NCI-H1436 treated with DMSO at 0.1 percent for 48 hours (cell line): ENCODE measurements at places on chromosomes 1 and 21.

DNA sequence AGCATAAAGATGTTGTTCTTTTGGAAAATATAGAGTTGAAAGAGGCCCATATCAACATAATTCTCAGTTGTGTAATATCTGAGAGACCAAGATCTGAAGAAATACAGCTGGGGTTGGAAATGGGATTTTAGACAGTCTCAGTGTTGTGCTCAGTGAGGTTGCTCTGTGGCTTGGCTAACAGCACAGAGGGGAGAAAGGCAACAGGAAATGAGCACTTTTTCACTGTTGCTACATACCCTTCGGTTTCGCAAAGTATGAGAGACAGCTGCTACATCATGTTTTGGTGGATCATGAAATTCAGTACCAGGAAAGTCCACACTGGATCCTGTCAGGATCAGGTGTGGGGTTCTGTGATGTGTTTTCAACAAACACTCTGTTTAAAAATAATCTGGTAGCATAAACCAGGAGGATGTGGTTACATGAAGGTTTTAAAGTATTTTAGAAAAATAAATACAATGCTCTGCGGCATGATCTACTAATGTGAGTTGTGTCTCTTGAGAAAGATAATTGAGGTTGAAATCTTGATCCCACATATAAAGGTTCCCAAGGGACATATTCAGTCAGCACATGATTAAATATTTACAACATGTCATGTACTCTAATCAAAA is 7.0 kb upstream of the GPR88 start:
- DNase-seq, result no peak

- DNase-seq, result no peak
Measured at GRCh38 chr1:187847531-187847930, 1018.8 kb downstream of the PLA2G4A start.

DNA sequence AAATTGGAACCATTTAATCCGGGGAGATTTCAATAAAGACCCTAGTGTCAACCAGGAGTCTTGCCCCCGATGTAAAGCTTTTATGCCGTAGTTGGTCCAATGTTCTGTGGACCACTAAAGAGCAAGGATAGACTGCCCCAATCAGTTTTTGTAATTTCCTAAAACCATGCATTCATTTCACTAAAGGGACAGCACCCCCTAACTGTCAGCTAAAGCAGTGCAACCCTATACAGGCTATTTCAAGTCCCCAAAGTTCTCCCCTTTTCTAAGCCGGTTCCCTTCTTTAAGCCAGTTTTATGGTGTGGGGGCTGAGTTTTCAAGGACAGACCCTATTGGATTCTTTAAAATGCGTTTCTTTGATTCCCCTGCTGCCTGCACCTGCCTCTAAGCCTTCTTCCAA is 12.7 kb upstream of the PDPN start:
- no peak for DNase-seq

GRCh38 chr1:107116306-107116790 is 24.5 kb upstream of the NTNG1 start:
- no peak for DNase-seq

DNA sequence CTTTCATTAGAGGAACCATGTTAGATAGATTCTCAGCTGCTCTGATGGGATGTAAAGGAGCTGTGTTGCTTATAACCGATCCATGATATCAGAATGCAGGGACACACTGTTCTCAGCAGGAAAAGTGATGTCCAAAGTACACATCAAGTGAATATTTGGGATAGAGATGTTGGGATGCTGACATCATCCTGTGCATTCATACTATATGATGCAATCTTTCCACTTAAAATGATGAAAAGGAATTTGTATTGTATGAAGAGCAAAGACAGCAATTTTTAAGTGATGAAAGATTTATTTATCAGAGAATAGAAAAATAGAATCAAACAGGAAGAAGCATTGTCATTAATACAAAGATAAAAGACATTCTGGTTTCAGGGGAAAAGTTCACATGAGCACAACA is 110.1 kb downstream of the ERG start:
- no peak for DNase-seq

- DNase-seq, result no peak
Measured at GRCh38 chr1:1176931-1177330, 3.3 kb downstream of the TTLL10 start.

- DNase-seq, result no peak
Measured at GRCh38 chr1:48069662-48070395, 72.6 kb upstream of the TRABD2B start.

DNA sequence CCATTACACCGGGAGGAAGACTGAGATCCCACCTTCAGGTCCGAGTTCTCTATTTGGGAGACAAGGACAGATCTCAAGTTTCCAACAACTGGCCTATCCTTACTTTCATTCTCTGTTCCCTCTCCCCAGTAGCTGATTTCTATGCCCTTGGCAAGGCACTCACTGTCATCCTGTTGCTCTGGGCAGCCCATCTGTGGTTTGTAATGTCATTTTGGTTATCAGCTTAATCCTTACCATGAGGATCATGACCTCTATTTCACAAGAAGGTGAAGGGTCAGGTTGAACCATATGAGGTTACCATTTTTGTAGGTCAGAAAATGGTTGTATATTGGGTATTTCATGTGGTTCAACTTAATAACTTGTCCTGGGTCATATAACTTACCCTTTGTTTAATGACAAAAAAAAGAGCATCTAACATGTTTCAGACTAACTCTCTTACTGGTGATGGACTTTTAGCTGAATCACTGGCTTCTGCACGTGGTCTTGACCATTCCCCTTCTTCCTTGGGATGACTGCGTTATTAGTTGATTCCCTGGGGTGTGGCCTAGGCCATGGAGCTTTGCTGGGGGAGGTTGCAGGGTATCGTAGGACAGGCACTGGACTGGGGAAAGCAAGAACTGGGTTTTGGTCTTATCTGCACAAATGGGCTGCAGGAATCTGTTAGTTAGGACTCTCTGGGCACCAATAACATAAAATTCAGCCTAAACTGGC is 120.2 kb downstream of the ACTL8 start:
- no peak for DNase-seq

DNA sequence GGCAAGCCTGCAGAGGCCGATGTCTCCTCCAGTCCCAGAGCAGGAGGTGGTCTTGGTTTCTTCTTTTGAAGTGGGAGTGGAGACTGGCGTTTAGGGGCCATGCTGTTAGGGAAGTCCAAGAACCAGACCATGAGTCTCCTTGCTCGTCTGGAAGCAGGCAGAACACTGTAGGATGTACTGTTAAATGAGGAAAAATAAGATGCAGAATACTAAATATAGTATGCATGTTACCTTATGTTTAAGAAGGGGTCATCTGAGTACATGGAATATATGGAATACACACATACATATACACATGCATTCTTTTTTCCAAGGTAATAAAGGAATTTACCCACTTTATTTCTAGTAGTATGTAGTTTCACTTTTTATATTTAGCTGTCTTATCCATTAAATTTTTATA is at the start of gene SETSIP:
Gene SETSIP (minus strand): TSS at position 101 of the 400 bp plus-strand sequence. CDS start 0 bp downstream, at position 101.
- DNase-seq, result no peak

- no peak for DNase-seq
Measured at GRCh38 chr1:37468037-37468436, 6.3 kb upstream of the ZC3H12A start.

GRCh38 chr1:52345252-52345651 is 20.8 kb downstream of the CC2D1B start:
- no peak for DNase-seq

DNA sequence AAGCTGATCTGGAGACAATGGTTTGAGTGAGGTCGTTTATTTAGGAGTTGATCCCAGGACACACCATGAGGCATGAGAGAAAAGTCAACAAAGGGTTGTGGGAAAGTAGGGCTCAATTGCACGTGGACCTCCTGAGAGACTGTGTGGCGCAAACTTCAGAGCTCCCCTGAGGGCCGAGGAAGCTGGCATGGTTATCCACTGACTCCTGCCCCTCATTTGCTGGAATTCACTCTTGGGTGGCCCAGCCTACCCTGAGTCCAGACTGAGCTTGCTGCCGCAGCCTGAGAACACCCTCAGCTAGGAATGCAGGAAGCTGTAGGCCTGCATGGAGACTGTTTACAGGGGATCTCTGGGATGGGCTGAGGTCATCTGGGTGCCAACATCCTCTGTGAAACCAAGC is 301.0 kb downstream of the RWDD3 start:
- no peak for DNase-seq

GRCh38 chr1:222891578-222891977 is 76.7 kb downstream of the DISP1 start:
- DNase-seq, result no peak

DNA sequence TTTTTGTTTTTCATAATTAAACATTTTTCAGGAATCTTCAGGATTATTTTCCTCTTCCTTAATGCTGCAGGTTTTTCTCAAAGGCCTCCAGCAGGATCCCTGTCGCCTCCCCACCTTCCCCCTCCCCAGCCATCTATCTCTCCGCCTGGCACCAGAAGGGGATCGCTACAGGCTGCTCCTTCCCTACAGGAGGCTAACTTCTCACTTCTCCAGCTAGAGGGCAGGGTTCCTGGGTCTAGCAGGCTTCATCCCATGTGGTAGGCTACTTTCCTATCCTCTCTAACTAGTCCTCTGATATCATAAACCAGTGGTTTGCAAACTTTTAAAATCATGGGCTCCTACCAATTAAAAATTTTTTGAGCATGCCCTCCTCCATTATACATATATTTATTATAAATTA is 104.1 kb downstream of the KCNN3 start:
- no peak for DNase-seq

- no peak for DNase-seq
Measured at GRCh38 chr1:197307551-197307950, 39.5 kb downstream of the CRB1 start.

GRCh38 chr1:11654939-11655808 is 497 bp downstream of the FBXO44 start:
- no peak for DNase-seq

GRCh38 chr1:180376800-180377199 is 125.6 kb downstream of the ACBD6 start:
- no peak for DNase-seq

DNA sequence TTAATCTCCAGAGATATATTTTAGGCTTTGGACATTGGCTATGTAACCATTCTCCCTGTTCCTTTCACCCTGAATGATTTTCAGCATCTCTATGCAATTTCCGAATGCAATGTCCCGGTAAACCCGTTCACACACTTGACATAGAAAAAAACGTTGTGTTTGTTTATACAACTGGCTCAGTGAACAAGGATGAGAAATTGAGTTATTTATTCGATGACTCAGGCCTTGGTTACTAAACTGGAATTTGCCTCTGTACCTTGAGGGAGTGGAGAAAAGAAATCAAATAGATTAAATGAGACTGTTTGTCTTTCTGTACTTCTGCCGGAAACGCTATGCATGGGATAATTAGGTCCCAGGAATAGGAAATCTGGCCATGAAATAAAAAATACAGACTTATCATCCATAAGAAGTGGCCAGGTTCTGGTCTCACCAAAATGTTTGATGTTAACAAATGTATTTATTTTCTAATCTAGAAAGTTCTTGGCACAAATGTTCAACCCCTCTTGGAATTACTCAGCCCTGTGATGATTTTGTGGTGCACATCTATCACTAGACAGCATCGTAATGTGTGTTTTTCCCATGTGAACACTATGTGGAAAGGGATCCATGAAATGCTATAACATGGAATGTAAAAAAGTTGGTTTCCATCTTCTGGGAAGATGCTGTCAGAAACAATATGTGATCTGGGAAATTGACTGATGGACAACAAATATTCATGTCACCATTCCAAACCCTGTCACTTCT is 253.9 kb downstream of the DUSP10 start:
- no peak for DNase-seq

DNA sequence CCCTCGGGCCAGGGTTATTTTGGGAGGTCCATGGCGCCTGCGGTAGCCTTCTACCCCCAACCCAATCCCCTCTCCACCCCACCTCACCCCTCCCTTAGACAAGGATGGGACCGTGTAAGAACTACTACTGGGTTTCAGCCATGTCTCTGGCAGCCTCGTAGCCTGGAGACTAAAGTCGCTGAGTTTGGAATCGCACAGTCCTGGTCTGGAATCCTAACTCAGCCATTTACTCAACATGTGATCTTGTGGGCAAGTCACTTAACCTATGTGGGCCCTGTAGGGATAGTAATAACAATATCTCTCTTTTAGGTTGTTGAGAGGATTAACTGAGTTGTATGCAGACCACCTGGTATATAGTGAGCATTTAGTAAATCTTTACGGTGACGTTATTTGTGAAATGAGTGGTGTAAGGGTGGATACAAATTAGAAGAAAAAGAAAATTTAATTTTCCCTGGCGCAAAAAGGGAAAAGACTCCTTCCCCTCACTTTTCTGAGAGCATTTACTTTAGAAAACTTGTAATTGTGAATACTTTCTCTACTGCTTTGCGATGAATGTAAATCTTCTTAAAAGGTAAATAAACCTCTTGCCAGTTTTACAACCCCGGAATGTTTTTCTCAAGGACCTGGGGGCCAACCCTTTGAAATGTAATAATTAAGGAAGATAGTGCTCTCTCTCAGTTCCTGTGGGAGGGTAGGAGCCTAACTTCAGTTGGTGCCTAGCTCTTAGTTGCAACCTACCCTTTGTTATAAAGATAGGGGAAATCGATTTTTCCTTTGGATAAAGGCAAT is 615 bp upstream of the MRPS15 start:
- peak; percentile 38 for DNase-seq

DNA sequence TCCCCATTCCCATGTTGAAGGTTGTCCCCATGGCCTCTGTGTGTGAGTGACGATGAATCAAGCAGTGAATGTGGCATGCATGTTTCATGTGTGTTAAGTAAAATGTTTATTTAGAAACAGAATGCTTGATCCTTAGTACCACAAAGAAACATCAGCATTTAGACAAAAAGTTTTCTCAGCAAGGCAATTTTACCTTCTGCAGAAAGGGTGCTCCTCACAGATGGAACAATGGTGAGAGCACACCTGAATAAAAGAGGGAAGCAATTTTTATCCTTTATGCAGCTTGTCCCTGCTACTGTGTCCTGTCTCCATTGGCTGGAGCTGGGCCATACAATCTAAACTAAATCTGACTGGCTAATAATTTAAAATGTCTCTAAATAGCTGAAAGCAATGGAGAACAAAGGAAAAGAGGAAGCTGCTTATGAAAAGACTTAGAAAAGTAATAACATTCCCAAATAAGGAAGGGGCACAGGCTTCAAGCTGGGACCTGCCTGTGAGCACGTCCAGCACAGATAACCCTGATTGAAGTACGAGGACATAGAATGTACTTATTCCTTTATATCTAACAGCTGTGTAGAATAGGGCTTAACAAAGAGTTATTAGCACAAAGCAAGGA is 8.4 kb upstream of the SMYD3 start:
- DNase-seq, result no peak

- no peak for DNase-seq
Measured at GRCh38 chr1:81509594-81509993, 291.1 kb upstream of the ADGRL2 start.

GRCh38 chr1:220876511-220877376 is 2.5 kb upstream of the HLX start:
- no peak for DNase-seq

DNA sequence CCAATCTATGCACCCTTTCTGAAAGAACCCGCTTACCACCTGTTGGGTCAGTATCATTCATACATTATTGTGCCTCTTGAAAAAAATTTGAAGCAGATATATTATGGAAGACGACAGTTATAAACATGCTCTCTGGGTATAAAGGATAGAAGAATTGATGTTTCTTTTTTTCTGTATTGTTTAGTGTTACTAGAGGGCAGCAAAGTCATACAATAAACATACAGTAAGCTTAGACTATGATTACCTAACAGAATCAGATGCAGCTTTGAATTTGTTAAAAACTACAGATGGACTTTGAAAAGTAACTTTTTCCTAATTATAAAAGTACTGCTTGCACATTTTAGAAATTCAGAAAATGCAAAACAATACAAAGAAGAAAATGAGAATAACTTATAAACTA is 11.1 kb upstream of the PAXBP1 start:
- no peak for DNase-seq

GRCh38 chr1:238628110-238628509 is 737.4 kb upstream of the ZP4 start:
- no peak for DNase-seq

GRCh38 chr1:157442065-157442464 is 110.2 kb downstream of the FCRL5 start:
- DNase-seq, result no peak
